ENCODE measurements at places on chromosomes 12 and 14.

DNA sequence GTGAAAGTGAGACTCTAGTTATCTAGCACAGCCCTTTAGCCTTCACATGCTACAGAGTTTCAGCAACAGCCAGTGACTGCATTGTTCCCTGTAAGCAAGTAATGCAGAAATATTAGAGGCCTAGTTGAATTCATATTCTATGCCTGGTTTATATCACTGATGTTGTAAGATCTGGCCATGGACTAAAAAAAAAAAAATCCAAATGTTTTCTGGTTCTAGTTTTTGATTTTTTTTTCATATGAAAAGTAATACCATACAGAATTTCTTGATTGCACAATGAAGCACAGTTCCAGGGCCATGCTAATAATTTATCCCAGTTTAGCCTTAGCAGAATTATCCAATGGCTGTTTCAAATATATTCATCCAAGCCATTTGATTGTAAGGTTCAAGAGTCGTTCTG lies 341.5 kb upstream of the DDHD1 start:
- no peak for DNase-seq

GRCh38 chr14:32384464-32384863 lies 55.4 kb downstream of the AKAP6 start:
- no peak for DNase-seq

GRCh38 chr12:90112666-90113065 lies 404.0 kb upstream of the ATP2B1 start:
- no peak for DNase-seq

GRCh38 chr12:92107094-92107493 lies 38.6 kb downstream of the BTG1 start:
- no peak for DNase-seq

DNA sequence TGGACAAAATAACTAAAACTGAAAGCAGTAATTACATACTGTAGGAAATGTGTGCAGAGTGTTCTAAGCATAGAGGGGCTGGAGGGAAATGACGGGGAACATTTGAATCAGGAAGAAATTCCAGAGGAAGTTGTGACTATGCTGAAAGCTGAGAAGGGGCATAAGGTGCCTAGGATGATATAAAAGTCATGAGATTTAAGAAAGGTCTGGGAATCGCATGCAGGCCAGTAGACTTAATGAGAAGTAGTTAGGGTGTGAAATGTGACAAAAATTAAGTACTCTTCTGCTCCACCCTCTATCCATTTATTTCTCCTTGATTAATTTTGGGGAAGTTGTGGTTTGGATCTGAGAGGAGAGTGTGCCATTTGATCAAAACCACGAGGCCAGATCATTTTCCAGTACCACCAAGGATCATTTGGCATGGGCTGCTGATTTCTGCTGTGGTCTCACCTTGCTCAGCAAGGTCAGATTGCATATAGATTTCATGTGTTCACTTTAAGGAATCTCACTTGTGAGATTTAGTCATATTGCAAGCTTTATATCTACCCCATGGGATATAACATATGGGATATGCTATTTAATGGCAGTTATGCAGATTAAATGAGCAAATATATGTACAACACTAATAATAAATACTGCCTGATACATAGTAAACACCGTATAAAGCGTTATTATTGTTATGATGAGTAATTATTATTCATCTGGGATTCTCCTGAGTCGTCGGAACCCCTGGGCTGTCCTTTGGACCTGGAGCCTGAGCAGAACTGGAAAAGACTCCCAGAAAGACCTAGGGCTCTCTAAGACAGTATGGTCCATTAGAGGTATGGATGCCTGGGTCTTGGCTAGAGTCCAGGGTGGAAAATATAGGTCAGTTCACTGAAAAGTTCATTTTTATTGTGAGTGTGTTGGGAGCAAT lies 72.3 kb downstream of the SRGAP1 start:
- no peak for DNase-seq

DNA sequence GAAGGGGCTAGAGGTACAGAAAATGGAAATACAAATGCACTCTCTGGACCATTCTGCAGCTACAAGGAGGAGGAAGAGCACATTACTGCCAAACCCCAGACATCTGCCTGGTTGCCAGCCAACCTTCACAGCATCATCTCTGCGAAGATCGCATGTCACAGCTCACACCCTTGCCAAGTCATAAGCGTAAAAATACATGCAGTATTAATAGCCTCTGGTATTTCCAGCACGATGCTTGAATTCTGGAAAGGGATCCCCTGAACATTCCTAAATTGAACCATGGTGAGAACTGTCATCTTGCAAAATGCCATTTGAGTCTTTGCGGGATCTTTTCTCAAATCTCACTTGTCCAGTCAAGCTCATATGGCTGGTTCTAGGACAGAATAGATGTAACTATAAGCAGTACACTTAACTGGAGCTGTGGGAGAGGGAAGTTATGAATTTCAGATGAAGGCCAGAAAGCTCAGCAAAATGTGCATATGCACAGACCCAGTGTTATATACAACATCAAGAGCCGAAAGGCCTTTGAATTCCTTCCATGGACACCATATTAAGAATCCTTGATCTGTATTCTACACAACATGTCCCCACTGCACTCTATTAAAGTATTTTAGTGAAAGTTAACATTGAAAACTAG lies 211.6 kb downstream of the DUSP6 start:
- no peak for DNase-seq

DNA sequence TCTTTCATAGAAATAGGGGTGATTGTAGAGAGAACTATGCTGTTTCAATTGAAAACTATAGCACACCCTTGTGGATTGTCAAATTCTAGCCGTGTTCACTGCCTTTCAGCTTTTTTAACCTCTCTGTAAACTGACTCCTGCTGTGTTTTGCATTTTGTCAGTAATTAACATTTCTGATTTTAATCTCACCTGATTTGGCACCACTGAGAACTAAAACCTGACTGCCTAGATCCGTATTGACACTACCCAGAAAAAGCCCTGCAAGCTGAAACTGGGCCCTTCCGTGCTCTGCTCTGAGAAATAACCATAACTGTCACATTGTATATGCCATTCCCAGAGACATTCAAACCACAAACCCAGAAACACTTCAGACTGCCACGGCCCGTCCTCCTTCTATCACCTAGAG lies 26.6 kb upstream of the ETV6 start:
- DNase-seq = peak; percentile 23

GRCh38 chr12:27635349-27635972 lies 60.8 kb upstream of the REP15 start:
- no peak for DNase-seq

DNA sequence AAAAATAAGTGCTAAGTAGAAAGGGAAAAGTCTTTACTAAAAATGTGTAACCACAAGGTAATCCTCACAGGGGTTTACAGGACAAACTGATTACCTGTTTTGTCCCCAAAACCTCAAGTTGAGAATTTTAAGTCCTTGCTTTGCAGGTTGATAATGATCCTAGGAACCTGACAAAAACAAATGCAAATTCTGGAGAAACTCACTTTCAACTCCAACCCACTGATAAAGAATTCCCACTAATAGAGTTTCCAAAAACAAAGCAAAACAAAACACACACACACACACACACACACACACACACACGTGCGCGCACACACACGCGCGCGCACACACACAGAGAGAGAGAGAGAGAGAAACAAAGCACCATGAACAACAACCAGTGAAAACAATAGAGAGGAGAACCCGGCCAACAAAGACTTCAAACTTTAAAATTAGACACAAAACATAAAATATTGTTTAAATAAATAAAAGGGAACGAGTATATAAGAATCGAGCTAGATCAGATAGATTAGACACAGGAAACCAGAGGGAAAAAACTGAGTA lies 187.0 kb upstream of the FOXN3 start:
- no peak for DNase-seq
